HS-5 (cell line): ENCODE measurements at places on chromosomes 6 and 20.
A peak's percentile ranks its signal among the peaks of the same experiment; 100 is the strongest.

DNA sequence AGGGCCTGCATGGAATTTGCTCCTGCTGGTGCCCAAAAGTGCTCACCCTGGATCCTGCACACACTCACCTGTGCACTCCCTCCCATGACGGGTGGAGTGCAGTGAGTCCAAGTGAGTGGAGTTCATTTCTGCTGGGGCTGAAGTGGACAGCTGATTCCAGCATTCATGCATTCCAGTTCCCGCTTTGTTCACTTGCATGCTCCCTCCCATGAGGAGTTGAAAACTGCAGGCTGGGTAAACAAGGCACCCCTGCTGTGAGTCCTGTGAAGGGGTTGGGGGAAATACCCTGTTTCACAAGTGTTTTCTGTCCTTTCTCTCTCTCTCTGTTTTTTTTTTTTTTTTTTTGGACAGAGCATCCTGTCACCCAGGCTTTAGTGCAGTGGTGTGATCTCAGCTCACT lies 454.1 kb upstream of the NOX3 start:
- no peak for DNase-seq

GRCh38 chr6:70547313-70547712 lies 19.4 kb upstream of the SDHAF4 start:
- DNase-seq, result no peak

DNA sequence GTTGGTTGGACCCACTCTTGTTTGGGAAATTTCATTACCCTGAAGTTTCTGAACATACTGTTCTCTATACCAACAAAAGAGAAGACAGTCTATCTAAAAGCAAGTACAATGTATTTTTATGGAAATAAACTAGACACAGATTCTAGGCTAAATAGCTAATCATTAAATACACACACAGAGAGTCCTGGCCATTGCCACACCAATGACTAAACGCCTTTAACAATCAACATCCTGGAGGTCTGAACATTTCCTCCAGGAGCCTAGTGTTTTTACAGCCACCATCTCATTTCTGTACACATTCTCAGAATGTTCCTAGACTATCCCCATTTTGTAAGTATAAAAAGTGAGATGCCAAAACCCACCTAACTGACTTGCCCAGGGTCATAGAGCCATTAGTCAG lies 141.6 kb upstream of the RREB1 start:
- DNase-seq, result no peak

DNA sequence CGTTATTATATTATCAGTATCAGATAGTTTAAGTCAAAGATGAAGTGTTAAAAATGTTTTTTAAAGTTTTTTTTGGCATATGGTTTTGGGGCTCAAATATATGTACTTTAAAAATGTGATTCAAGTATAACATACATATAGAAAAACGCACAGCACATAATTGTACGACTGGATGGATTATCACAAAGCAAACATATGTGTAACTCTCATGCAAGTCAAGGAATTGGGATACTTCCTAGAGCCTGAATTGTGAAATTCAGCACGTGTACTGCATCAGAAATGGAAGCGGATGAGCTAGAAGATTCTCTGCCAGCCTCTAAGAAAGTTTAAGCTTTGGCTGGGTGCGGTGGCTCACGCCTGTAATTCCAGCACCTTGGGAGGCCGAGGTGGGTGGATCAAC lies 340.9 kb downstream of the PRL start:
- no peak for DNase-seq

- no peak for DNase-seq
These were observed 415.0 kb downstream of the PHF3 start for GRCh38 chr6:64050590-64050989.

- DNase-seq, result no peak
These were observed 128.3 kb downstream of the DST start for GRCh38 chr6:56514395-56514794.

DNA sequence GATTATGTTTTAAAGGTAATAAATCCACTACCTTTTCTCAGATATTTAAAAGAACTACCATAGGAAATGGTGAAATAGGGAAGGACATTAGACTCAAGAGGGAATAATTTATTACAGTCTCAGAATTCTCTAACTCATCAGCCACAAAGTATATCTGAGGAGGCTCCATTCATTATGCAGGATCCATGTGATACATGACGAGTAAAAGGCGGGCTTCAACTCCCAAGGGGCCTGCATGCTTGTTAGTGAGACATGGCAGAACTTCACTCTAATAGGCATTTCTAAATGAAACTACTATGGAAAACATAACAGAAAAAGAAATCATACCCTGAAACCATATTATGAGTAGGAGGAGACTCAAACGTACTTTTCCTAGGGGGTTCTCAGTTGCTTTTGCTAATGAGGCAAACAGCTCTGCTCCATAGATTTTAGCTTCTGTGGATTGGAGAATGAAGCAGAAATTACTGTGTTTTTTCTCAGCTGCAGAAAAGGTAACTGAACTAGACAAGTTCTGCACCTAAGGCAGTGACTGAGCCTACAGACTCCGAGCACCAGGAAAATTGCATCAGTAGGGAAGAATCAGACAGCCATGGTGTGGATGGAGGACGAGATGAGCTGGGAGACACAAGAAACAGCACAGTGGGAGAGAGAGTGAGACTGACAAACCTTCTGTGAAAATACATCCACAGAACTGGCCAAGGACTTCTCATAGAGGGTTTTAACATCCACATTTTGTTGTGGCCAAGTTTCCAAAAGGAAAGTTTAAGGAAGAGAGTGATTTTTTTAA lies 254.6 kb upstream of the PRDM1 start:
- DNase-seq, result no peak

DNA sequence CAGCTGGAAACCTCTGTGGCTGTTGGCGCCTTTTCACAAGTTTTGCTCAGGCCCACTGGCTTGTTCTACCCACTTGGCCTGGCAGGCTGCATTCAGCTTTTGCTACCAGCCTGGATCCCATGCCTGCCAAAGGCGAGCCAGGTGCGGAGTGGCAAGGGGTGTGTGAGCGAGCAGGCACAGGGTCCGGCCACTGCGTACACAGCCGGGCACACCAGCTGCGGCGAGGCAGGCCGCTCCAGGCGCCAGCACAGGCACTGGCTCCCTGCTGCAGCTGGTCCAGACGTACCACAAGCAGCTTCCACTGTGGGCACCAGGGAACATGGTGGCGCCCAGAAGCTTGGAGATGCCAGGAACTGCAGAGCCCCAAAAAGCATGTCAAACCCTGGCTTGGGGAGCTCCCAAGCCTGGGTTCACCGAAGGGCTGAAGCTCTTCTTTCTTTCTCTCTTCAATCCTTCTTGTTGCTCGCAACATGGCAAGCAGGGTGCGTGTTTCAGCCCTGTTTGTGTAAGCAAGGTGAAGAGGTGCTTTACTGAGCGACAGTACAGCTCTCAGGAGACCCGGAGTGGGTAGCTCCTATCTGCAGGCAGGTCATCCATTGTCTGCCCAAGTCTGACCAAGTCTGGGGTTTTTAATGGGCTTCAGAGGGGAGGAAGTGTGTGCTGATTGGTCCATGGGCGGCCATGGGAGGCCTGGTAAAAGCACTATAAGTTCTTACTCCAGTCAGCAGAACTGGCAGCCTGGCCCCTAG lies 32.6 kb upstream of the GRM4 start:
- DNase-seq, result no peak

GRCh38 chr6:41914869-41915530 lies 5.9 kb downstream of the MED20 start:
- DNase-seq, result no peak

GRCh38 chr20:36848677-36849076 lies 27.3 kb upstream of the TLDC2 start:
- no peak for DNase-seq

DNA sequence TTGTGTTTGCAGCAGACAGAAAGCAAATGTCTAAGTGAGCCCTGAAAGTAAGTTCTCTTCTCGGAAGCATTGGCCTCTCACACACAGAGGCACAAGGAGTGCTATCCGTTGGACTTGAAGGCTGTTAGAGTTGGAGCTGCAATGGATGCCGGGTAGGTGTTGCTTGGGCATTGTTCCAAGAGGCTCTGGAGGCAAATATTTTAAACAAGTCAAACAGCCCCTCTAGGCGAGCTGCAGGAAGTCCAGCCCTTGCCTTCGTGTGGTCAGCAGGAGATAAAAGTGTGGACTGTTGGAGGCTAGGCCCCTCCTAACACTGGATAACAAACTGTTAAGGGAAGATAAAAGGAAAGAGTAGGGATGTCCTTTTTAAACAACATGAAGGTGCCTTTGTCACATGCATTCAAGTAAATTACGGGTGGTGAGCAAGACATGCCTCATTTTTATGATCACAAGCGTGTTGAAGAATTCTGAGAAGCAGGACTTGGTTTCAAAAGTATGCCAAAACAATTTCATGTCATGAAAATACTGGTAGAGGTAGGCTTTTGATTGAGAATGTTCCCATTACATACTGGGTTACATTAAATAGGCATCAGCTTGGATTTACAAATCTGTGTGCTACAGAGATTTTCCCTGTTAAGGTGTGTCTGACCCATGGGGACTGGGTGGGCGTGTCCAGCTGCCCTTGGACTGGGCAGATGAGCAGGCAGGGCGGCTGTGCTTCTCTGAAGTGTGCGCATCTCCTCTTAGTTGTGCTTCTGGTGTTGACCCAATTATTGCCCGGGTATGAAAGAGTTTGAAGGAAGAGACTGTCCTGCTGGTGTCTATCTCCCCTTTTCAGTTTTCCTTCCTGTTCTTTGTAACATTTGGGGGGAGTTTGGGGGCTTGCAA lies 57.5 kb downstream of the RREB1 start:
- no peak for DNase-seq

DNA sequence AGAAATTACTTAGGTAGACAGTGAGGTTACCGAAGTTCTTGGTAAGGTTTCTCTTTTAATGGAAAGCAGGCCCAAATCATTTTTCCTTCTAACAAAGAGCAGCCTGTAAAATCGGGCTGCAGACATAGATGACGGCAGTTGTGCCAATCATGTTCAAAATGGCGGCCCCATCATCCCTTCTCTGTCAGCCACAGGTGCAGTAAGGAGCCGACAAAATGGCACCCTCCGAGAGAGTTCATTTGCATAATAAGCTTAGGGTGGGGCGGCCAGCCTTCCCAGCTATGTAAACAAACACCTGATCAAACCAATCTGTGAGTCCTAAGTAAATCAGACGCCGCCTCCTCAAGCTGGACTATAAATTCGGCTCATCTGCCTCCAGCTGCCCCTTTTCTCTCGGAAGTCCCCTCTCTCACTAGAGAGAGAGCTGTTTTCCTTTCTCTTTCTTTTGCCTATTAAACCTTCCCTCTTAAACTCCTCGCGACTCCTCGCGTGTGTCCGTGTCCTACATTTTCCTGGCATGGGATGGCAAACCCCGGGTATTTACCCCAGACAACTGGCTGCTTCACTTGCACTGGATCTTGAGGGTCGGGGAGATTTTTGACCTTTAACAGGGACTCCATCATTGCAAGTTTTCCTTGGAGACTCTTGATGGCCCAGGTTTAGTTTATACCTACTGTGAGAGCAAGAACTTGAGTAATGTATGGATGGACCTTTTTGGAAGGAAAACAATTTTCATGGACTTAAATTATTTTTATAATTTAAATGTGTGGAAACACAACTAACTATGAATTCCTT lies 8.9 kb upstream of the DDR1 start:
- DNase-seq, result no peak

GRCh38 chr20:40317156-40317790 lies 371.8 kb downstream of the MAFB start:
- no peak for DNase-seq

- DNase-seq, result peak; percentile 80
These were observed at the start of gene ARHGAP18 for GRCh38 chr6:129709769-129710449. Gene ARHGAP18 (minus strand): TSS chr6:129710177. CDS start chr6:129710136, 41 bp downstream.

DNA sequence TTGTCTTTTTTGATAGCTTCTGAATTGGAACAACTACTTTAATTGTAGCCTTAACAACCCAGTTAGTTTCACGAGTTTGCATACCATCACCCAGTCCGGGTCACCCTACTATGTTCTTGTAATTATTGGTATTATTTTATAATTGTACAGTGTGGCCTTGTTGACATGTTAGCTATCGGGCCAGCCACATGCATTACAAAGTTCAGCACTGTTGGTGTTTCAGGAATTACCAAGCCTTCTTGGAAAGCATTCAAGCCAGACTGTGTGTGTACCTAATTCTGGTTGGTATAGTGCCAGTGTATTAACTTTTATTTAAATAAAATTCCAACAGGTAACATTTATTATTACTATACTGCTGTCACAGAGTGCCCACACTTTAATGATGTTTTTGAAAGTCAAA lies 150.9 kb downstream of the JARID2 start:
- no peak for DNase-seq

DNA sequence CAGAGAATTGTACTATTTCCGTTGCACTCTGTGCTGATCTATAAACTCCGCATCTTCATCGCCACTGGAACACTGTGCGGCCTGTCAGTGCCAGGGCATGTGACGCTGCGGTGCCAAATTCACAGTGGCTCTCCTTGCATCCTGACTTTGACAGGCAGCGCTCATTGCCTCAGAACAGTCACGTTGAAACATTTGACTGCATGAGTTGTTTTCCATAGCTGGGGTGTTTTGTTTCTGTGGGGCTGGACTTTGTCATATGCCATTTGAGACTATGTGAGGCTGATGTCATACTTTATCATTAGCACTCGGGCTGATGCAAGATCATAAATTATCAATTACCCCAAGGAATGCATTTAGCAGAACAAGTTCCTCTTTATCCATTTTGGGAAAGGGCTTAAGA lies 32.7 kb downstream of the CFAP61 start:
- DNase-seq, result no peak

- DNase-seq, result no peak
These were observed 45.3 kb downstream of the ZNF292 start for GRCh38 chr6:87200469-87201175.

GRCh38 chr6:68901044-68901443 lies 266.0 kb downstream of the ADGRB3 start:
- DNase-seq, result no peak

GRCh38 chr6:149246691-149247384 lies 70.7 kb upstream of the TAB2 start:
- no peak for DNase-seq

DNA sequence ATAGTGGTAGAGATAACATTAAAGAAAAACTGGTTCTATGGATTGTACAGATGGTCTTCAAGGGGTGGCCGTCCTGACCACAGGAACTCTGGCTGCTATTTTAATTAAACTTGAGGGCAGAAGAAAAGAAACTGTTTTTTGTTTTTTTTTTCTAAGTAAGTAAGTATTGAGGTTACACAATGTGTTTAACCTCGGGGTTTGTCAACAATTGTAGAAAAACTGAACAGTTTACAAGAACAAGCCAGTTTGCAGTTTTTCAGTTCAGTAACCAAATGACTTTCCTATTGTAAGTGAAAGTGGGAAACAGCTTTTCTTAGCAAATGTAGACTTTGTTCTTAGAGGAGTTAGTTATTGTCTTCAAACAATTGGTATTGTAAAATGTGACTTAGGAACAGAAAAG lies 77.0 kb downstream of the PLCB1 start:
- DNase-seq, result no peak
